Cortex of kidney (tissue), 1 donor: ENCODE measurements at places on chromosomes 2 and 18.

DNA sequence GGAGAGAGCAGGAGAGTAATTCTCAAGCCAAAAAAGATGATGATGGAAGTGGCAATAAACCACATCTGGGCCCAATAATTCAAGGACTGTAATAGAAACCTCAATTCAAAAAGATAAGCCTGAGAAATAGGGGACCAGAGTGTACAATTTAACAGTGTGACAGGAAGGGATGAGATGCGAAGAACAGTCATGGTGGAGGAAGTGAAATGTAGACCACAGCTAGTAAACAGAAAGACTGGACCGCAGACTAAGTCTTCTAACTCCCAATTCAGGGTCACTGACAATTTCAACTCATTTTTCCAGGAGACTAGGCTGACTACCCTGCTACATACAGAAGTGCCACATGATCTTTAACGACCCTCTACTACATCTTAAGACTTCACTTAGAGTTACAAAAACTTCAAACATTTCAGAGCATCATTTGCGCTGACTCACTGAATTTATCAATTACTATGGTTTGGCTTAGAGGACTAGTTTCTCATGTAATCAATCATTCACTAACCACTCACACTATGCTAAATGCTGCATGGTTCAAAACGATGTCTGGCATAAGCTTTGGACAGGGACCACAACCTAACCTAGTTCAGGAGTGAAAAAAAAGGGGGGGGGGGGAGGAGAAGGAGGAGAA lies 9.0 kb downstream of the CUL3 start:
- DNase-seq, result no peak

DNA sequence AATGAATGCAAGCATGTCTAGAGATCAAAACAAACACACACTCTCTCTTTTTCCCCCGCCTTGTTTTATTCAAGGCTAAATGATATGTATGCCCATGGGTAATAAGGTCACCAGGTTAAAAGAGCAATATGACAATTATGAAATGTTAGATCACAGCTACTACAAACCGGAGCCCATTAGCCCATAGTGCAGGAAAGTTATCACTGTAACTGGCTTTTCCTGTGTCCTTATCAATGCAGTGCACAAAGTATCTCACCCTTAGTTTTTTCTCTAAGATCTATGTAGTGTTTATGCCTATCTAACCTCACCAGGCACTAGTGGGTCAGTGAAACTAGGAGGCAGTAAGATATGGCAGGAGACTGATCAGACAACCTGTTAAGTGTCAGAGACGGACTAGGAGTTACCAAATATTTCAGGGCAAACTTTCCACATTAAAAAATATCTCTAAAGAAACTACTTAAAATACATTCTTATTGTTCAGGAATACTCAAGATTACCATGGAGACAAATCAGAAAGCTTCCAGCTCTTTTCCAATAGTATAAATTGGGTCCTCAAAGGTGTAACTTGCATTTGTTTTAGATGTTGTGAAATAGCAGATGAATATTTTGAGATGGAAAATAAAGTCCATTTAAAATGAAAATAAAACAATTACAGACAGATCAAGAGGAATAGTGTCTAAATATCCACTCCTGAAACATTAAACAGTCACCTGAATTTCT lies 282.2 kb downstream of the EXOC6B start:
- no peak for DNase-seq

- DNase-seq, result no peak
Observed at GRCh38 chr18:56315363-56315762, 323.0 kb downstream of the TXNL1 start.

- no peak for DNase-seq
Observed at GRCh38 chr2:15354596-15355366, 206.4 kb downstream of the NBAS start.

GRCh38 chr2:74191596-74192380 lies 6.6 kb upstream of the MTHFD2 start:
- DNase-seq, result no peak

DNA sequence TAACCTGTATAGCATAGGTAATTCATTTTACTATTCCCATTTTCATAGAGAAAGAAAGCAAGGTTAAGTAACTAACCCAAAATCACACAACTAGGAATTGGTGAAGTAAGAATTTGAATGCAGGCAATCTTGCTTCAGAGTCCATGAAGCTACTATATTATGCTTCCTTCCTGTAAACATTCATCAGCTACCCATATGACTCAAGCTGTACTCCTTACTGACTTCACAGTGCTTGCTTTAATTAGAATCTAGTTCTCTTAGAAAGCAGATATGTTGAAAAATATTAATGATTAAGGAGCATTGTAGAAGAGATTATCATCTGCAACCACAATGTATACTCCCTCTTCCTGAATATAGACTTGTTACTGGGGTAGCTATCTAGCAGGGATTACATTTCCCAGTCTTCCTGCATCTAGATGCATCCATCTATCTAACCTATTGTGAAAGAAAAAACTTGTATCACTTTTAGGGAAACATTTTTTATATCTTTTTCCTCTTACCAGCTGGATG lies 961.6 kb upstream of the CHAC2 start:
- no peak for DNase-seq

- DNase-seq, result no peak
Observed at GRCh38 chr2:238561230-238561629, 134.5 kb downstream of the ASB1 start.

GRCh38 chr2:187803816-187804215 lies 249.6 kb upstream of the TFPI start:
- no peak for DNase-seq

DNA sequence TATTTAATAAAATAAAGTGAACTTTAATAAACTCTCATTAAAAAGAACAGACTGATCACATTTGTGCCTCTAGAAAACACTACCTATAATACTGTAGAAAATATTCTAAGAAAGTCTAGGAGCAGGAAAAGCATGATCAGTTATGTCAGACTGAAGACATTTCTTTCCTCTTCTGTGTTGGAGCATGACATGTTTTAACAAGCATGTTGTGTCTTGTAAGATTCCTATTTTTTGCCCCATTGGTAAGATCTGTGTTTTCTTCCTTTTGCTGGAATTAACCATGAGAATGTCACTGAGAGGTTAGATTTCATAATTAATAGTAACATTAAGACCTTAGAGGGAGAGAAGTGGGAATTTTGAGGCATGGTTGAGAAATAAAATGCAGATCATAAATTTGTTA lies 27.7 kb downstream of the LAMA3 start:
- DNase-seq, result no peak

GRCh38 chr2:189360861-189361260 lies 80.4 kb upstream of the WDR75 start:
- no peak for DNase-seq

DNA sequence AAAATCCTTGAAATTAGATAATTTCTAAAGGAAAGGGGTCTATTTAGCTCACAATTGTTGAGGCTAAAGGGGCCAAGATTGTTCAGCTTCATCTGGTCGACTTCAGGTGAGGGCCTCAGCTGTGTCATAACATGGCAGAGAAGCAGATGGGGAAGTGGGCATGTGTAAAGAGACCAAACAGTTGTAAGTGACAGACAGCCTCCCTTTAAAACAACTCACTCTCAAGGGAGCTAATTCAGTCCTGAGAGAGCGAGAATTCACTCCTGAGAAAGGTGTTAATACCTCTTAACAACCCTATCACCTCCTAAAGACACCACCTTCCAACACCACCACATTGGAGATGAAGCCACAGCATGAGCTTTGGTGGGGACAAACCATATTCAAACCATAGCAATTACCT lies 62.4 kb downstream of the KCMF1 start:
- DNase-seq, result no peak

DNA sequence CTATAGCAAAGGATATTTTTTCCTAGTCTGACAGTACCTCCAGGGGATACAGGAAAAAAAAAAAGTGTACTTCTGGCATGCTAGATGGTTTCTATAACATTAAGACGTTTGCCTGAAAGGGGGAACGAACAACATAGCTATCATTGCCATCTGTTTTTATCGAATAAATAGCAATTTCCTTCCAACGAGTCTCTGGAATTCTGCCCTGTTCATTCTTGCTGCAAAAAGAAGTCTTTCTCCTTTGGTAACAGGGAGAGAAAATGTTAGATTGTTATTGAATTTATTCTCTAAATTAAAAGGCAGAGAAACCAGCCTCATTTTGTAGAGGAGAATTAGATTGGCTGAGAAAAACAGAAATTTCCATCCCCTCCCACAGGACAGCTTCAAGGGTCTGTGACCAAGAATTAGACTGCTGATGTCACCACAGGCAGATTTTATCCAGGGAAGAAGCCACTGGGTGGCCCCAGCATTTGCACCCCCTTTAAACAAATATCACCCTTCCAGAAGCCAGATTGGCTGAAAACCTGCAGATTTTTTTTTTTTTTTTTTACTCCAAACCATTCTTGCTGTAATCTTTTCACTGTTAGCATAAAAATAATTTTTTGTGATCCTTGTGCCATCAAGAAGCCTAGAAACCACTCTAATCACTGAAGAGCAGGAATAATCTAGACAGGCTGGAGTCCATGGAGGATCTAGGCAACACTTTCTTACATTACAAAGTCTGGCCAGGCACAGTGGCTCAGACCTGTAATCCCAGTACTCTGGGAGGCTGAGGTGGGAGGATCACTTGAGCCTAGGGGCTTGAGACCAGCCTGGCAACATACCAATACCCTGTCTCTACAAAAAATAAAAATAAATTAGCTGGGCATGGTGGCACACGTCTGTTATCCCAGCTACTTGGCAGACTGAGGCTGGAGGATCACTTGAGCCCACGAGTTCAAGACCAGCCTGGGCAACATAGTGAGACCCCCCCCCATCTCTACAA lies 12.0 kb downstream of the WDFY1 start:
- no peak for DNase-seq

DNA sequence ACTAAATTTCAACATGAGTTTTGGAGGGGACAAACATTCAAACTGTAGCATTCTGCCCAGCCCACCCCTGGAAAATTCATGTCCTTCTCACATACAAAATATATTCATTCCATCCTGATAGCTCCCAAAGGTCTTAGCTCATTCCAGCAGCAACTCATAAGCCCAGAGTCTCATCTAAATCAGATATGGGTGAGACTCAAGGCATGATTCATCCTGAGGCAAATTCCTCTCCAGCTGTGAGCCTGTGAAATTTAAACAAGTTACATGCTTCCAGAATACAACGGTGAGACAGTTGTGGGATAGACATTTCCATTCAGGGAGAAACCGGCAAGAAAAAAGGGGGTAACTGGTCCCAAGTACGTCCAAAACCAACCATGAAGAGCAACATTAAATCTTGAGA lies 43.5 kb upstream of the FAHD2A start:
- DNase-seq, result no peak

DNA sequence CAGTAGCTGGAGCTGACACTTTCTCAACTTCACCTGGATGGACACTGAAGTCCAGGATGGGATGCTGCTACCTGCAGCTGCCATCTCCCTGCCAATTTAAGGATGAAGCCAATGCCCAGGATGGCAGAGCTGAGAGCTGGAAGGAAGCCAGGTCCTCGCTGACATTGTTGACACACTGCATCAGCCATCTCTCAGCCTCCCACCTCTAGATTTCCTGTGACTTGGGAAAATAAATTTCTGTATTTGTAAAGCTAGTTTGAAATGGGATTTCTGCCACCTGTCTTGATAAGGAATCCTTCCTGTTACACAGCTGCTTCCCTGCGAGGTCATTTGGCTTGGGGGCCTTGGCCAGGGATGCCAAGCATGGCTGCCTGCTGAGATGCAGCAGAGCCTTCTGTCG lies 43.5 kb downstream of the KCTD1 start:
- DNase-seq, result no peak

DNA sequence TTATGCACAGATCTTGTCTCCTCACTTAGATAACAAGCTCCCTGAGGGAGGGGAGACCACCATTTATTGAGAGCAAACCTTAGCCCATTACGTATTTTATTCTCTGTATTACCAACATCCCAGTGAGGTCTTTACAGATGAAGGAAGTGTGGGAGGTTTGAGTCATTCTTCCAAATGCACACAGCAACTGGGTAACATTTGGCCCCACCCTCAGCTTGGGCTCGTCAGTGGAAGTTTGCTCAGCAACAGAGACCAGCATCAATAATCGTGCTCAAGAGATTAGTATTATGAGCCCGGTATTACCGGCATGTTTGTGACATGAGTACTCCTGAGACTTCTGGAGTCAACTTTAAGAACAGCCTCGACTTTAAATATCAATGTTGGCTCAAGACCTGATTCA lies 168.6 kb downstream of the ETAA1 start:
- no peak for DNase-seq

- DNase-seq, result no peak
Observed at GRCh38 chr2:21643180-21643579, 519.4 kb downstream of the TDRD15 start.

DNA sequence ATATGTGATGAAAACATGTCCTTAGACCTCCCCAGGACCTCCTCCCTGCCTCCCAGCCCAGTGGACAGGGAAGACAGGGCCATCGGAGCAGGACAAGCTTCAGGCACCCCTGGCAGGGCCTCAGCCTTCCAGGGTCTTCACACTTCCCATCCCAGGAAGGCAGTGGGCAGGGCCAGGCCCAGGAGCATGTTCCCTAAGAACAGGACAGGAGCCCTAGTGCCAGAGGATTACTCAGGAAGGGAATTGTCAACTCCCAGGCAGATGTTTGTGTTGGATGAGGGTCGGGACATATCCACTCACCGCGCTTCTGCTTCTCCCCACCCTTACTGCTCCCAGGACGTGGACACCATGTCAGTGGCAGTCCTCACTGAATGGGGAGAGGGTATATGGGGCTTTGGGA lies 138.9 kb downstream of the TNS1 start:
- DNase-seq, result no peak

GRCh38 chr2:128410035-128410757 lies 91.5 kb upstream of the HS6ST1 start:
- DNase-seq, result no peak

GRCh38 chr2:227036527-227036926 lies 127.5 kb downstream of the COL4A4 start:
- no peak for DNase-seq

DNA sequence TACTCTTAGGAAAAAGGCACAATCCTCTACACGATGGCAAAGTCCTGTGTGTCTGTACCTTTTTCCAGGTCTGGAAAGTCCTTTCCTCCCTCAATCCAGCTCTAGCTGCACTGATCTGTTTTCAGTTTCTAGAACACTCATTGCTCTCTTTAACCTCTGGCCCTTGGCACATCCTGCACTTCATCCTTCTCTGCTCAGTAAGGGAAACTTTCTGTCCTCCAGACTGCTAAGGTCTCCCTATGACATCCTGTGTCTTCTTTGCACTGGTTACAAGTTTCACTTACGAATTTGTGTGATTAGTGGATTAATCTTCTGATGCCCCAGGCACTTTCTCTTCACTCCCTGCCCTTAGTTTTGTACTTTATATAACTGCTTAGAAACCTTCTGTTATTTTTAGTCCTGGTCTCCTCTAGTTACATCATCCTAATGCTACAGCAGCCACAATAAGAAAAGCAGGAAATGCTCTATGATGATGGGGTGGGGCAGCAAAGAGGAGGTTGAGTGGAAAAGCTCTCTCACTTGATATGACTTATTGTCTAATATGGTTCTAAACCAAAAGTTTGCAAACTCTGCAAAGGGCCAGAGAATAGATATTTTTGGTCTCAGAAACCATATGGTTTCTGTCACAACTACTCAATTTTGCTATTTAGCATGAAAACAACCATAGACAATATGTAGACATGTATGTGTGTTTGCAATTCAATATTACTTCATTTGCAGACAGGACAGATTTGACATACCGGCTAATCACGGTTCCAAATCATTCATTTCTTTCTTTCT lies 568.2 kb downstream of the THSD7B start:
- no peak for DNase-seq
